ENCODE measurements at places on chromosomes 2 and 18.

GRCh38 chr18:23169673-23170044, 34.4 kb downstream of the CABLES1 start:
- no peak for DNase-seq

- peak; percentile 4 for DNase-seq
These were observed 590.5 kb upstream of the SLC8A1 start for GRCh38 chr2:41042343-41042742.

GRCh38 chr2:45585267-45585861, 25.7 kb downstream of the SRBD1 start:
- DNase-seq = peak; percentile 61

GRCh38 chr18:66222174-66222573, 381.7 kb downstream of the CDH19 start:
- no peak for DNase-seq

DNA sequence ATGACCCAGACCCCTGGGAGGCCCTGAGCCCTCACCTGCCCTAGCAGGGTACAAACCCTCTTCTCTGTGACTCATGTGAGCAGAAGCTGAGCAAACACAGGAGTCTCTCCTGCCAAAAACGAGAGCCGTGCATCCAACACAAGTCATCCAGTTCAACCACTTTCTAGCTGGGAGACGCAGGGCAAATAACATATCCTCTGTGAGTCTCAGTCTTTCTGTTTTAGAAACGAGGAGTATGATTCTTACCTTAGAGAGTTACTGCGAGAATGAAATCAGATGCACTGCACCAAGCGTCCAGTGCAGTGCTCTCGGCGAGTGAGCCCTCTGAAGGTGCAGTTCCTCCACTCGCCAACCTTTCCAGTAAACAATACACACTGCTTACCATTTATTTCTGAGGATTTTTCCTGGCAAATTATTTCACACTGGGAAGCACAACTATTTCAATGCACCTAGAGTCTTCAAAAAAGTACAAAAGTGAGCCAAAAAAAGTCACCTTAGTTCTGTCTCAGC, 331.8 kb upstream of the MYT1L start:
- DNase-seq = no peak

GRCh38 chr2:82539280-82539621, 1919.8 kb downstream of the SUCLG1 start:
- DNase-seq = no peak

- no peak for DNase-seq
These were observed 38.3 kb upstream of the ANKRD44 start for GRCh38 chr2:197348721-197349360.

- DNase-seq = no peak
These were observed 811 bp downstream of the ADD2 start for GRCh38 chr2:70767079-70767698.

DNA sequence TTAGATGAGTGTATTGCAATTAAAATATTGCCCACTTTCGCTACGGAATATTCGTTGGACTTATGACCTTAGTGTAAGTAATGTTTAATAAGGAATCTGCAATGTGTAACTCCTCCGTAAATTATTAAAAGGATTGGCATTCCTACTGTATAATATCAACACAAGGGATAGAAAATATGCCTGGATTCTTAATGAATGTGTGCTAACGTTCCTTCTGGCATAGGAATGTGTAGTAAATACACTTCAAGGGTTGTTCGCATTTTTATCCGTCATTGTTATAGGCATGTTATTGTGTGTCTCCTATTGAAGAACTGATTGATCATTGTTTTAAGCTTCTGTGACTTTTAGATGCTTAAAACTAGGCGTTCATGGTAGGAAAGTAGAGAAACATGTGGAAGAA, 134.5 kb downstream of the NEDD4L start:
- DNase-seq = peak; percentile 60

DNA sequence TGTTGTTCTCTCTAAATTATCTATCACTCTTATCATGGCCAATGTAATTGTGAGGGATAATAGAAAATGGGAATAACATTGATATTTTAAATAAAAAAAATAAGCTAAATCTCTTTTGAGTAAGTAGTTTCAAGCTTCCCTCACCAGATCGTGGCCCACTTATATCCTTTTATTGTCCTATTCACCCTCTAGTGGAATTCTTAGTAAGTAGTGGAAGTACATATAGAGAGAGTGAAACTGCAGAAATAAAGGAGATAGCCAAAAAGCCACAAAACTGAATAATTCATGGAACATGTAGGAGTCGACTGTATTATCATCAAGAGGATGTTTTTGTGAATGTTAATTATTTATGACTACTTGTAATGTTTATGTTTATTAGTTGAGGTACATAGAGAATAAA, 66.1 kb upstream of the DTNA start:
- no peak for DNase-seq

GRCh38 chr18:48762836-48763718, 187.7 kb downstream of the SMAD7 start:
- no peak for DNase-seq

- DNase-seq = no peak
These were observed 36.2 kb upstream of the YES1 start for GRCh38 chr18:848062-848861.

DNA sequence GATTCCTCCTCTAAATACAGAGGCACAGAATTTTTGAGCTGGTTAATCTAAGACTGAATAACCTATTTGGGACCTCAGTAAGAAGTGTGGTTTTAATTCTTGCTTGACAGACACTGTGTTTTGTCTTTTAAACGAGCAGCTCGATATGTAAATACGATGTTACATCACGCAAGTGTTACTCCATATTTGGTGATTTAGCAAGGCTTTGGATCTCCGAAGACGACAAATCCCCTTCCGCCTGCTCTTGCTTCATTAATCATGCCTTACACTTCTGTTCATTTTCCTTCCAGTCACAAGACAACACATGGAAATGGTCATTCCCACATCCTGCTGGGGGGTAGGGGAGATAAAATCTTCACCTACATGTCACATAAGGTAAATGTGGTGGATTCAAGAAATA, 9.4 kb downstream of the BCL11A start:
- DNase-seq = no peak

DNA sequence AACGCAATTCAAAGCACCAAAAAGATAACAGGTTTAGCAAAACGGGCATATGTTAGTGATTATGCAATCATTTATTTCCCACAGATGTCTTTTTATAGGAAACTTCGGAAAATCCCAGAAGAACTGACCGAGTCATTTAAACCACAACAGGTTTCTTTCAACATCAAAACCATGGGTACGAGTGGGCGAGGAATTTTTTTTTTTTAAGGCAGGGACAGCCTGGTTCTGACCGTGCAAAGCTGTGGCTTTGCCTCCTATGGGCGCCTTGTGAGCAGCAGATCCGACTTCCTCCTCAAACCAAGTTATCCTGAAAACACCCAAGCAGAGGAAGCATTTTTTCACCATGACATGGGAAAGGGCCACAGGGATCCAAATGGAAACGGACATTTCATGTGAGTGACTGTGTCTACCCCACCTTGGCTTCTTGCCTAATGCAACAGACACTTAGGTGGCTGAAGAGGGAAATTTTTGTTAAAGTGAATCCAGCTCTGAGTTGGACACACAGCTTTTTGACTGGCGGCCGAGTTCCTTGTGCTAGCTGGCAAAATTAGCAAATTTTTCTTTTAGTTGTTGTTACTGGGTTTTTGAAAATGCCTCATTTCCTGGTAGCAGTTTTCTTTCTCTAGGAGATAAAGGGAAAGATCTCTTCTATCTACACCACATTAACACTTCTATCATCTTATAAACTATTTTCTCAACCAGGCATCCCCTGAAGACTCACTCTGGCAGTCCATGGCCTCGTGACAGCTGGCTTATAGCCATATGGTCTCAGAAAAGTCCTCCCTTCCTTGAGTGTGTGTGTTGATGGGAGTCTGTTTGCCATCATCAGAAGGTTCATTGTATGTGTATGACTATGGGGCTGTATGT, 487.4 kb upstream of the ZEB2 start:
- DNase-seq = peak; percentile 89

- no peak for DNase-seq
These were observed 32.6 kb downstream of the CCDC102B start for GRCh38 chr18:68830256-68831045.

DNA sequence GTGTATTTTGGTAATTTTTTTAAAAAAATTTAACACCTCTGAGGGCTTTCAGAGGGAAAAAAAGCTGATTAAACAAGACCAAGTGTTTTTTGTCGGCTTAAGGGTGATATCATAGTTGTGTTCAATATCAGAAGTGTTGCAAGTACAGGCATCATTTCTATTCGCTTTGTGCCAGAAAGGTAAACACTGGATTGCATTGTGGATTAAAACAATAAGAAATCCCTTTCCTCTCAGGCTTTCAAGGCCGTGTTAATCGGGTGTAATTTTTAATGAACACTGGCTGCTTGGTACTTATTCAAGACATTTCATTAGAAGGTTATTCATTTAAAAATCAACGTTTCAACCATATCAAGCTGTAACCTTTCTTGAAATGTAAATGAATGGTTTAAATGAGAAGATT, 18.3 kb downstream of the FIGN start:
- no peak for DNase-seq

GRCh38 chr2:82657106-82657505, 1802.0 kb downstream of the SUCLG1 start:
- no peak for DNase-seq

- DNase-seq = peak; percentile 25
These were observed 18.3 kb downstream of the FASTKD2 start for GRCh38 chr2:206783718-206784117.

- no peak for DNase-seq
These were observed 42.0 kb downstream of the RTP5 start for GRCh38 chr2:241911551-241911950.

- DNase-seq = no peak
These were observed 12.1 kb upstream of the SRSF7 start for GRCh38 chr2:38763228-38763627.

- no peak for DNase-seq
These were observed 144.4 kb upstream of the TWIST2 start for GRCh38 chr2:238703436-238703835.

DNA sequence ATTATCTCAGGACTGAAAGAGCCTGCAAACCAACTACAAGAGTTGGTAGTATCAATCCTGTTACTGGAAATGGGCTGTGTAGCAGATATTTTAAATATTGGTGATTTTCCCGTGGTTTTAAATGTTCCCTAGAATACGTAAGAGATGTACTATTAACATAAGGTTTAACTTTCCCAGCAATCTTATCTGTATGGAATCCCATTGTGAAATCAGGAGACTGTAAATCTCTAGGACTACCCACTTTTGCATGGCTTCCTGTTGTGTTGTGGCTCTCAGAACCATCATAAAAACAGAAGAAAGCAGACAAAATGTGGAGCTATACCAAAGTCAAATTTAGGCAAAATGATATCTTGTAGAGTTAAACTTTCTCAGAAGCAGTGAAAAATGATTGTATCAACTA, 641.5 kb upstream of the SETBP1 start:
- peak; percentile 43 for DNase-seq

DNA sequence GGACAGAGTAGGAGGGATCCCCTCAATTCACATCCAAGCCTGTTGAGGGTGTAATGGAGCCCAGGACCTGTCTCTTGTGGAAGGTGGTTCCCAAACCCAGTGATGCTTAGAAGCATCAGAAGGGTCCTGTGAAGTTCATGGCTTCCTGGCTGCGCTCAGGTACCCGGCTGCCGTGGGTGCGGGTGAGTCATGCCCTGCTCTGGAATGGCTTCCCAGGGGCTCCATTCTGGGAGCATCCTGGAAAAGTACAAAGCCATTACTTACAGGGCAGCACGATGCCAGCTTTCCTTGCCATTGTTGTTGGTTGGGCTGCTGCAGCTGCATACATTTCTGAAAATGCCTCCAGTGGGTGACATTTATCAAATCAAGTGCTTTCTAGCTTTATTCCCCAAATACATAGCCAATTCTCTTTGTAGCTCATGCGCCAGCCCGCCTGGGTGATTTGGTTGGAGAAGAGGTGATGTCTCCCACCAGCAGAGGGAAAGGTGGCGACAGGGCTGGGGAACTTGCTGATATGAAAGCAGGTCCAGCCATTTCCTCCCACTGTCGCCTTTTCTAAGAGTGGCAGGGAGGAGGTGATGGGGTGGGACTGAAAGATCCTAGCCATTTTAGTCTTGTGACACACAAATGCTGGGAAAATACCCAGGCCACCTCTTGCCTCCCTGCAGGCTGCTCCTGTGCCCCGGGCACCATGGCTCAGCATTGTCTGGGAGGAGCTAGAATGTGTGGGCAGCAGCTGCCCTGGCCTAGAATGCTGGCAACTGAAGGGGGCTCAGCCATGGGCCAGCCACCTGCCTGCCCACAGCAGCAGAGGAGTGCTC, 65.9 kb upstream of the HPCAL1 start:
- no peak for DNase-seq

DNA sequence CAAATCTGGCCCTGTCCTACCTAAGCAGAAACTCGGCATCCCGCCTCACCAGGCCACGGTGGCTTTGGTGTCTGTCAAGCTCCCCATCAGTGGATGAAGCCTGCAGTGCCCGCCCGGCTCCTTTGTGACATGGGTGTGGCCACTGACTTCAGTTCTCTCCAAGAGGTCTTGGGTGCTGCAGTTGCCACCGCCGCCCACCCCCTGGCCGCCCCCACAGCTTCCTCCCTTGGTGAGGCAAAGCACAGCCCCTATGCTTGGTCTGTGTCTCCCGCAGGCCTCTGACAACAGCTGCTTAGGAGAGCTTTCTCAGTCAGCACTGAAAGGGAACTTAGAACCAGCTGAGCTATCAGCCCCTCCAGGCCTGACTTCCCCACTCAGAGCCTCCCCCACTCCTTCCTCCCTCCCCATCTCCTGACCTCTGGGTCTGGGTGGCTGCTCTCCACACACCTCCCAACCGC, 22.9 kb upstream of the GPR55 start:
- no peak for DNase-seq

- DNase-seq = no peak
These were observed 5.9 kb downstream of the ATP8B1 start for GRCh38 chr18:57797209-57797651.

- peak; percentile 68 for DNase-seq
These were observed 104.9 kb downstream of the MBD2 start for GRCh38 chr18:54119524-54120019.

Data from iris pigment epithelial cell (primary cell).